ENCODE measurements at places on chromosomes 2 and 18.

- no peak for DNase-seq
These were observed 154.6 kb downstream of the LOXHD1 start for GRCh38 chr18:46502444-46502843.

GRCh38 chr2:205511641-205512040 lies 170.7 kb upstream of the NRP2 start:
- no peak for DNase-seq

DNA sequence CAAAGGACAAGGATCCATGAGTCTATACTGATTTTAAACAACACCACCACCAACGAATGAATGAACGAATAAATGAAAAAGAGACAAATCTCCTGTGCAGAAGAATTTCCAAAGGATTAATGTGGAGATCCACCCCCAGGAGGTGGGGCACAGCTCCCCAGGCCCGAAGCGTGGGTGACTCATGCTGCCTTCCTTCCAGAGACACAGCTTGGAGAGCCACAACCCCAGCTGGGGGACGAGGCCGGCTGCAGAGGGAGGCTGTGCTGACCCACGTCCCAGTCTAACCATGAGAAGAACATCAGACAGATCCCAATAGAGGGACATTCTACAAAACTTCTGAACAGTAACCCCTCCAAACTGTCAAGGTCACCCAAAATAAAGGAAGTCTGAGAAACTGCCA lies 557.3 kb upstream of the SALL3 start:
- DNase-seq: no peak

DNA sequence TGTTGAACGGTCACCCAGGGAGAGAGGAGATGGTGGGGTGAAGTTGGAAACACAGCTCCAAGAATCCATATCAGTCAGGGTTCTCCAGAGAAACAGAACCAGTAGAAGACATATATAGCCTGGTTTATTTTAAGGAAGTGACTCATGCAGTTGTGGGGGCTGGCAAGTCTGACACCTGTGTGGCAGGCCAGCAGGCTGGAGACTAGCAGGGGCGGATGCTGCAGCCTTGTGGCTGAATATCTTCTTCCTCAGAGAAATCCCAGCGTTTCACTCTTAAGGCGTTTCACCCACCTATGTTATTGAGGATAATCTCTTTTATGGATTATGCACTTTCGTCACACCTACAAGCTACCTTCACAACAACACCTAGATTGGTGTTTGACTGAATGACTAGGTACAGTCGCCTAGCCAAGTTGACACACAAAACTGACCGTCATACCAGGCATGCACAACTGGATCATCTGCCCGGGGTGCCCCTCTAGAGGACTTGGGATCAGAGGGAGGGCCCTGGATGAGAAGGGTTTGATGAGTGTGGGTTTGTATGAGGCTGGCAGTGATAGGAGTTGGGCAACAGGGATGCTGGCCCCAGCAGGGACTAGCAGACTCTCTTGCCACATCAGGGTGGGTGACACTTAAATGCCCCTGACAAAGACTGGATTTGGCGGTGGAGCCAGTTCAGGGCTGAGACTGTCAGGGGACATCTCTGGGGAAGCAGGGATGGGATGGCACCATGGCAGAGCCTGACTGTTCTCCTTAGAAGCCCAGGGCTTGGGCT lies 23.4 kb downstream of the MROH2A start:
- DNase-seq: no peak

- DNase-seq: no peak
These were observed 34.8 kb downstream of the PPP1R1C start for GRCh38 chr2:182020286-182021070.

- no peak for DNase-seq
These were observed 452.3 kb upstream of the MEX3C start for GRCh38 chr18:51649796-51650195.
